ENCODE measurements at places on chromosomes 6 and 20. TPM values are rescaled to one million over a fixed set of nuclear protein-coding genes. Genes with fewer than 3 reads are reported as not detected.

DNA sequence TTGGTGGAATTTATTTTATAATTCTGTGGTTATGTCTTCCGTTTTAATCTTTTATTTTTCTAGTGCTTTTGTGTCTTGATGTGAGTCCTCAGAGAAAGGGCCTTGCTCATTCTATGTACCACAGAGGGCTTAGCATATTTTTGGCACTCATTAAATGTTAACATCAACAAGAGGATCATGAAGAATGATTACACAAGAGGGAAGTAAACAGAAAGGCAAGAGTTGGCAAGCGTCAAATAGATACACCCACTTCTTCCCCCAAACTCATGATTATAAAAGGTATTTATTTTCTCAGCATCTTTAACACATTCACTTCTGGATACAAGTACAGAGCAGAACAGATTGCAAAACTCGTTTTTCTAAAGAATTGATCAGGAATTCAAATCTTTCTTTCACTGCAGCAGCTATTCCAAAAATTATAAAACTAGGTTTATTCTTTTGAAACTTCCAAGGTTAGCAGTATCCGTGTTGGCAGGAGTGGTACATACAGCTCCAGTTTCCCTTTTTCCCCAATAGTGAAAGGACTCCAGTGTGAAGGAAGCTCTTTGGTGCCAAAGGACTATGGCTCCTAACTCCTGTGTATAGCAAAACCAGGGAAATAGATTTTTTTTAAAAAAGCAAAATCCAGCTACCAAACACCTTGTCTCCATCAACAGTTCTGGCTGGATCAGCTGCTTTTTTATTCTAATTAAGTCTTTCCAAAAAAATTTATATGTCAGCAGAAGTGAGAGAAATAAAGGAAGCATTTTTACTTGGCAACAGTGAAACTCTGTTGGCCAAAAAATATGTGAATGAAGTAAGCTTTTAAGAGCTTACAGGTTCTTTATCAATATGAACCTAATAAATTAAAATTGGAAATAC lies 221.9 kb downstream of the ADGRG6 start:
- no peak for DNase-seq

DNA sequence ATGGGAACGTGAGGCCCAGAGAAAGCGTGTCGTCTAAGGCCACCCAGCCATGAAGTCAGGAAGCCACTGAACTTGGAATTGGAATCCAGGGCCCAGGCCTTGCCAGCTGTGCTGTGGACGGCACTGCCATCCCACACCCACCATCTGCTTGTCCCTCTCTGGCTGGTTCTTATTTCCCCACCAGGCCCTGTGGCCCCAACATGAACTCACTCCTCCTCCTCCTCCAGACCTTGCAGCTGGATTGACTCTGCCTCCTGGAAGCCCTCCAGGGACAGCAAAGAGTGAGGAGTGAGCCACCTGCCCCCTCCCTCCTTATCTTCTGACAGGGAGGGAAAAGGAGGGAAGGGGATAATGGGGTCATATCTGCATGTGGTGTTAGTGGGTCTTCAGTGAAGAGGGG lies 16.0 kb upstream of the IP6K3 start:
- no peak for DNase-seq

DNA sequence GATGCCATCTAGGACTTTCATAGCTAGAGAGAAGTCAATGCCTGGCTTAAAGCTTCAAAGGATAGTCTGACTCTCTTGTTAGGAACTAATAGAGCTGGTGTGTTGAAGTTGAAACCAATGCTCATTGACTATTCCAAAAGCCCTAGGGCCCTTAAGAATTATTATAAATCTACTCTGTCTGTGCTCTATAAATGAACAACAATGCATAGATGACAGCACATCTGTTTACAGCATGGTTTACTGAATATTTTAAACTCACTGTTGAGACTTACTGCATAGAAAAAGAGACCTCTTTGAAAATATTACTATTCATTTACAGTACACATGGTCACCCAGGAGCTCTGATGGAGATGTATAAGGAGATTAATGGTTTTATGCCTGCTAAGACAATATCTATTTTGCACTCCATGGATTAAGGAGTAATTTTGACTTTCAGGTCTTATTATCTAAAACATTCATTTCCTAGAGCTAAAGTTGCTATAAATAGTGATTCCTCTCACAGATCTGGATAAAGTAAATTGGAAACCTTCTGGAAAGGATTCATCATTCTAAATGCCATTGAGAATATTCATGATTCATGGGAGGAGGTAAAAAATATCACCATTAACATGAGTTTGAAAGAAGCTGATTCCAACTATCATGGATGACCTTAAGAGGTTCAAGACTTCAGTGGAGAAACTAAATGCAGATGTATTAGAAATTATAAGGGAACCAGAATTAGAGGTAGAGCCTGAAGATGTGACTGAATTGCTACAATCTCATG lies 763.5 kb upstream of the MAP3K7 start:
- no peak for DNase-seq

DNA sequence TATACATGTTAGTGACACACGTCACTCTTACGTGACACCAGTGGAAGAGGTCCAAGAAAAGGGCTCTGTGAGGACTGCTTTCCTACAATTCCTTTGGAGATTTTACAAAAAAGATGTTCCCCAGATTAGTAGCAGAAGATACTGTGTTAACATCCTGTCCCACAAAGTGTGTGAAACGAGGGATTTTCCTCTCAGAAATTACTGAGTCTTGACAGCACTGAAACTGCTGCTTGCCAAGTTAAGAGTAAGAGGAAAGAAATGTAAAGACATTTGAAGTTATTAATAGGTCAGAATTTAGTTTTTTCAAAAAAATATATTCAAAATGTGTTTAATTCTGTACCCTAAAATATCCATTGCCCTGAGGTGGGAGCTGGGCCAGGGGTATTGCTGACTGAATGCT lies 58.8 kb upstream of the MAP7 start:
- peak; percentile 52 for DNase-seq

GRCh38 chr20:25318471-25319240 lies 70.8 kb downstream of the PYGB start:
- DNase-seq, result no peak

DNA sequence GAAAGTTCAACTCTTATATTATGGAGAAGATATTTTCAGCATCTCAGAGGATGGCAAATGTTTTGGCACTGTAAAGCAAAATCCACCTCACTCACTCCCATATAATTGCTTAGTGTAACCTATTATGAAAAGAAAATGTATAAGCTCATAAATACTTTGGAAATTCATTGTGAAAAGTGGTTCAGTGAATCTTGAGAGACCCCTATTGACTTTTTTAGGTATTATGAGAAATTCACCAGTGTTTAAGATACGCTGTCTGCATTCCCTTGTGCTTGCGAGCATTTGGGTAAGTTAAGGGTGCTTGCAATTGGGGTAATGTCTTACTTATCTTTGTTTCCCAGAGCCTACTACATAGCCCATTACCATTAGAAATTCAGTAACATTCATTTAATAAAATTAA lies 66.3 kb upstream of the BMP5 start:
- no peak for DNase-seq

DNA sequence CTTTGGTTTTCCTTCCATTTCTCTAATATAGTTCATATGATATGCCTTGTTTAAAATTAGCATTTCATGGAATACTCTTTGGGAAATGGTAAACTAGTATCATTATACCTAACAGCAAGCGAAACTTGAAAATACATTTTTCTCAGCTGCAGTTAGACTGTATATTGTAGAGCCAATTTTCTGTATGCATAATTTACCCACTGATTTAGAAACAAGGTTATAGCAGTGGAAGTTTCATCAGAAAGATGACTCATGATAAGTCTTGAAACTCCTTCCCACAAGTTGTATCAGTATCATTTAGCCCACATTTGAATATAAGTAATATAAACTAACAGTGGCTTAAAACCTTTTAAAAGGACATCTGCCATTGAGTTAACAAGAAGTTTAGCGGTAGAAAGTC lies 164.8 kb upstream of the BMP5 start:
- DNase-seq, result peak; percentile 77

- no peak for DNase-seq
Measured at GRCh38 chr6:28003661-28004060, 46.6 kb downstream of the OR2B6 start.

DNA sequence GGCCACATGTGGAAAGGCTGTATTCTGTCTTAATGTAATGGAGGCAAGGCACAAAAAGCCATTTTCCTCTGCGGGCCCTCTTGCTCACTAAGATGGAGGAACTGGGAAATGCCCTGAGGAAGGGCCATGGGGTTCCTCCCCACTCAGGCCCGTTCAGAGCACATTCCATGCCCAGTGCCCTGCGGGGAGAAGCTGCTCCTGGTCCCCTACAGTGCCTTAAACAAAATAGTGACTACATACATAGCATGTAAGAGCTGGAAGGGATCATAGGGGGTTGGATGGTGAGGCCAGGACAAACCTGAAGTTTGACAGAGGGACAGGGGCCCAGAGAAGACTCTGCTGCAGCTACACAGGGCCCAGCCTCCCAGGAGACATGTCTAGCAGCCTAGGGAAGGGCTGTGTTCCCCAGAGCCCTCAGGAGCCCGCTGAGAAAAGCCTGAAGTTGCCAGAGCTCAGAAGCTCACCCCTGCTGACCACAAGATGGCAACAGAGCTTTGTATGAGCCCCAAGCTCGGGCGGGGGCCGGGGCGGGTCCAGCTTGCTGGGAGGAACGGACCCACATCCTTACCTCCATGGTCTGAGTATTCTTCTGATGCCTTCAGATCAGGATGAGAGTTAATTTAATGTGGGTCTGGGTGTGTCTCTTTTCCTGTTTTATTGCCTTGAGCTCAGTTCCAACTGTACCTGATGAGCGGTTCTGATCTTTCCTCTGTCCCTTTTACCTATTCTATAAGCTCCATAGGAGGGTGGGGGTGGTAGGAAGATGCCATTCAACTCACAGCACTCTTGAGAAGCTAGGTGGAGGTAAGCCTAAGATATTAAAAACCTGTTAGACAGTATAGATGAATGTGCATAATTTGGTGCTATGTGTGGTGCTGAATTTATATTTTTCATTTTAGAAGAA lies 242.9 kb downstream of the CDC5L start:
- peak; percentile 59 for DNase-seq

ZC3H12D gene
- 0.06 TPM for total RNA-seq

EEF1A2 gene
- 0.32 TPM for total RNA-seq

SIRPG gene
- not detected for total RNA-seq

PTPRT gene
- not detected for total RNA-seq

SIGLEC1 gene
- total RNA-seq, result not detected
